ENCODE measurements at places on chromosomes 4 and X.

GRCh38 chr4:6183740-6184139 lies 16.6 kb downstream of the JAKMIP1 start:
- no peak for DNase-seq

DNA sequence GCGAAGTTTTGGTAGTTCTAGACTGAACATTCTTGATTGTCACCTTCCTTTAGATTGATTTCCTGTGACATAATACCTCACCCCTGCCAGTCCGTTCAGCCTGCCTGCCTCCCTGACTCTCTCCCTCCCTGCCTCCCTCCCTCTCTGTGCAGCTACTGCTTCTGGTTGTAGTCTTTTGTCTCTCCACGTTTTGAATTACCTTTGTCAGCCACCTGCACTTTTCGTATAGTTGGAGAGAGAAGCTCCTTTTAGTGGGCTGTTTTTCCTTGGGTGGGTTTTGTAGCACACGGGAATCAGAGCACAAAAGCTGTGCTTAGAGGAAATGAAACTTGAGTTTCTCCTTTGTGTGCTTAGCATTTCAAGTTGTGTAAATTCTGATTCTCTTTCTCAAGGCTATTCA lies 32.6 kb upstream of the MSMO1 start:
- DNase-seq, result no peak

DNA sequence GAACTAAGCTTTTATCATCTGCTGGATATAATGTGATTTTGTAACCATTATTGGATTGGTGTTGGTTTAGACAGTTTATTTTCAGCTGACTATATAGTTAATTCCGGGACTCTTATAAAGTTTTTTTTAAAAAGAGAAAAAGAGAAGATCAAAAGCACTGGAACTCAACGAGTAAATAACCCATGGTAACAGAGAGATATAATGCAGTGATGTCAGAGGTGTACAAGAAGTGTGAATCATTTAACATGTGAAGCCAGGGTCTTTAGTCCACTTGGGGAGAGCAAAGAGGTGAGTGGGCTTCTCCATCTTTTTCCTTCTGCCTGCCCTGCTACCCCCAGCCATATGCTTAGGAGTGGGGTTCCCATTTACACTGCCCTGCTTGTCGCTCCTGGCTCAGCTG lies 3.2 kb downstream of the TMEM165 start:
- DNase-seq, result no peak

DNA sequence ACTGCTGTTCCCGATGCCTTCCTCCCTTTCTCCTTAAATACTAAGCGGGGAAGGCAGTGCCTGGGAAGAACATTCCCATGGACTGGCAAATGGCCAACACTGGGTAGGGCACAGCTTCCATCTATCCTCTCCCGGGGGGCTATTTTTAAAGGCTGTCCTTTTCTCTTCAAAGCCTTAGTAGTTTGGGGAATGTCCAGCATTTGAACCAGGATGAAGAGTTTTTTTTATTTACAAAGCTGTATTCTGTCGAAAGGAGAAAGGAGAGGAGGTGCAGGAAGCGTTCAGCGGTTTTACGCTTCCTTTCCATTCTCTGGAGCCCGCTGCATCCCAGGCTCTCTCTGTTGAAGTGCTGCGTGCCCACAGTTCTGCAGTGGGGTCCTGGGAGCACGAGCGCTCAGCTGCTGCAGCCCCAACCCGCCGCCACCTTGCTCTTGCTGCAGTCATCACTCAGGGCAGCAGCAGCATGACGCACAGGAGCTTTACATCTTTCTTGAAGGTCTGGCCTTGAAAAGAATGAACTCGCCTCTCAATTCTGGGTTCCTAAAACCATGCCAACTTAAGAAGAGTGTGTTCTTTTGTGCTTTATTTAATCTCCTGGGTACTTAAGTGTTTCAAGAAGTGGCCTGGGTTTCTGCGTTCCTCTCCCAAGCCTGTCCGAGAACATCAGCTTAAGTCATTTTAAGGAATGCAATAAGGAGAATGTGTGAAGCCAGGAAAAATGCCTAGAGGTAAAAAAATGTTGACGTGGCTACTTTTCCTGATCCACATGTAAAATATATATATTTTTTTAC lies 427.2 kb downstream of the MAPK10 start:
- DNase-seq, result no peak

- DNase-seq, result peak; percentile 18
Observed at GRCh38 chr4:174324725-174325124, 41.0 kb downstream of the CEP44 start.

DNA sequence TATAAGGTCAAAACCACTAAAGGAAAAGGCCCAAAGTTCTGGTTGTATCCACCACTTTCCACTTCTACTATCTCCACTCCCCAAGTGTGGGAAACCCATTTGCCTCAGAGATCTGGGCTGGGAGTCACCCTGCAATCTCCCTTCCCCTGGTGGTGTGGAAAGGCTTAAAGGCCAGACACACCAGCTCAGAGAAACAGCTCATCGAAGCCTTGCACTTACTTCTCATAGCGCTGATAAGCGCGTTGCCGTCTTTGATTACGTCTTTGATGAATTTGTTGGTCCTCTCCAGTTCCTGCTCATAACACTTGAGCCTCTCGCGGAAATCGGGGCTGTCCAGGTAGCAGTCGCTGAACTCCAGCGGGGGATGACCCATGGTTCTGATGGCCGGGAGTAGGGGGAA lies 647 bp downstream of the OPHN1 start:
- no peak for DNase-seq

All from DMS 273 treated with DMSO at 0.1 percent for 48 hours (cell line).